ENCODE measurements at places on chromosomes 7 and 10.
A peak's percentile ranks its signal among the peaks of the same experiment; 100 is the strongest.

- no peak for DNase-seq
Measured at GRCh38 chr10:676178-676577, 13.3 kb downstream of the DIP2C start.

- no peak for DNase-seq
Measured at GRCh38 chr10:8149991-8150390, 95.5 kb downstream of the GATA3 start.

DNA sequence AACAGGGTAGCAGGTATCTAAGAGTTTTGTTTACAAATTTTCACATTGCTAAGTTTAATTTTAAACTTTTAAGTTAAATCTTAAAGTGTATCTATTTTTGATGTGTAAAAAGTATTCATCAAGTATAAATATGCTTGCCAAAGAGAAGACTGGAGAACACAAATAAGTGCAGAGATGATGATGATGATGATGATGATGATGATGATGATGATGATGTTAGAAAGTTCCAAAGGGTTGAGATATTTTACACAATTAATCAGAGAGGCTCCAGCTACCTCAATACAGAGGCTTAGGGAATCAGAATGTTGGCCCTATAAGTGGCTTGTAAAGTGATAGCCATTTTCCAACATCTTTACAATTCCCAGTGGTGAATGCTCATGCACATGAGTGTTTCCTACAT, 209.0 kb upstream of the NPVF start:
- DNase-seq, result no peak

DNA sequence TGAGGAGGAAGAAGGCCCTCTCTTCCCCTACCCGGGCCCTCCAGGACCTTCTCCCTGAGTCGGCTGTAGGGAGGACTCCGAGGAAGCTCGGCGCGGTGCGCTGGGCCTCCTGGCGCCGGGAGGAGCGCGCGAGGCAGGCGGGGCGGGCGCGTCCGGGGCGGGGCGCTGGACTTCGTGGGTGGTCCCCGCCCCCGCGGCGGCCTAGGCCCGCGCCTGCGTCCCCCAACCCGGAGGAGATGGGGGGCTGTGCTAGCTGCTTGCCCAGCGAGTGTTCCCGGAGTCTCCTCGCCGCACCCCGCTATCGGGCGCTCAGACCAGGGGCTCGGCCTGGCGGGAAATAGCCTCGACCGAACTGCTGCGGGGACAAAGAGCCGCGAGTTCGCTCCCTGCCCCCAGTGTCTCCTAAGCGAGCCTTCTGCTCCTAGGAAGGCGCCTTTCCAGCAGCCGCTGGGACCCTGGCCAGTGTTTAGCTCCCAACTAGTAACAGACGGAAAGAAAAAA, 19.2 kb upstream of the SMO start:
- peak; percentile 50 for DNase-seq

DNA sequence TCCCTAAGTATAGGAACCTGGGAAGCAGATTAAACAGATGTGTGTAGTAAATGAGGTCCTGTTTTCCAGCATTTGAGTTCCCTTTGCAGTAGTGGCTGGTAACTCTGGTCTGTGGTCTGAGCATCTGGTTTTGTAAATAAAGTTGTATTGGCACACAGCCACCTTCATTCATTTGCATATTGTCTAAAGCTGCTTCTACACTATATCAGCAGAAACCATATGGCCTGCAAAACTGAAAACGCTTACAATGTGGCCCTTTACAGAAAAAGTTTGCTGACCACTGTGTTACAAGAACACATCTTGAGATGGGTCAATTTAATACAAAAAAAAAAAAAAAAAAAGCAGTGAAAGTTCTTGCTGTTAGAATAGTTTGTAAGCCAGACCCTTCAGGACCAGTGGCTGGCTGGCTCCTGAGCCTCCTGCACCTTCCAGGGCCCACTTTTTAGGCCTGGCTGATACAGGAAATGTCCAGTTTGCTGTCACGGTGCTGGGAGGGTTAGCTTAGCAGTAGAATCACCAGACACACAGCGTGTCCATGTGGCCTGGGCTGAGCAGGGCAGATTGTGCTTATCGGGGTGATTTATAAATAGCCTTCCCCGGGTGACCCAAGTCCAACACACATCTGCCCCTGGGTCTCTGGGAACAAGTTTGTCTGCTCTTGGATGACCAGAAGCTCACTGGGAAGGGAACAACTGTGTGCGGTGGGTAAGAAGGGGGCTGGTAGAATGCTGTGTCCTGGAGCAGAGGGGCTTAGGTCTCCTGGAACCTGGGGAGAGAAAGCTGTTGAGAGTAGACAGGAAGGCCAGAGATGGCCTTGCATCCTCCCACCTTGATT, 1.4 kb downstream of the C10orf71 start:
- no peak for DNase-seq

Data from Kasumi-1 (cell line).